ENCODE measurements at places on chromosomes 6 and 20.

- peak; percentile 14 for DNase-seq
Observed at GRCh38 chr6:26056583-26057350, 30.5 kb upstream of the HFE start.

- DNase-seq: no peak
Observed at GRCh38 chr6:16130437-16130891, 1.6 kb downstream of the MYLIP start.

- no peak for DNase-seq
Observed at GRCh38 chr20:50746138-50746940, 15.0 kb downstream of the PARD6B start.

GRCh38 chr6:143964674-143965081 lies 43.4 kb downstream of the PLAGL1 start:
- DNase-seq: no peak

Measured in memory B cell (primary cell).